ENCODE measurements at places on chromosomes 3 and 15.

DNA sequence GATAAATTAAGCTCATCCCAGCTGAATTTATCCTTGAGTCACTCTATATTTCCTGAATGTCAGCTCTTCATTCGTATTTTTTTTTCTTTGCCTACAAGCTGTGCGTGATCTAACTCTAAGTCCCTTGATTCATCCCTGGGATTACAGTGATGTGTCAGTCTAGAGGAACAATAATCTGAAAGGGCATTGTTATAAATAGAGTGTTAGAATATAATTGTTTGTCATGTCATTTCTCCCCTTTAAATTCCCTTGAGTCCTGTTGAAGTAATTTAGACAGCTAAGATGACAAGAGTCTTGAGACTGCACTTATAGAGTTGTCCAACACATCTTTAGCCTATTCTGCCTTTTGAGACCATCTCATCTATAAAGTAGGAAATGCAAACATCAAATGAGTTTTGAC lies 621.8 kb downstream of the ZIC1 start:
- no peak for DNase-seq

GRCh38 chr3:156781310-156782230 lies 44.6 kb upstream of the LEKR1 start:
- no peak for DNase-seq

GRCh38 chr3:76177610-76178009 lies 392.3 kb upstream of the ZNF717 start:
- no peak for DNase-seq

GRCh38 chr3:62503516-62503915 lies 130.2 kb upstream of the FEZF2 start:
- DNase-seq: no peak

- no peak for DNase-seq
Observed at GRCh38 chr3:88141458-88142083, 8.2 kb upstream of the C3orf38 start.

GRCh38 chr3:127615631-127616305 lies 13.2 kb upstream of the PODXL2 start:
- no peak for DNase-seq

GRCh38 chr3:149678351-149678950 lies 20.6 kb upstream of the WWTR1 start:
- DNase-seq: peak; percentile 2

DNA sequence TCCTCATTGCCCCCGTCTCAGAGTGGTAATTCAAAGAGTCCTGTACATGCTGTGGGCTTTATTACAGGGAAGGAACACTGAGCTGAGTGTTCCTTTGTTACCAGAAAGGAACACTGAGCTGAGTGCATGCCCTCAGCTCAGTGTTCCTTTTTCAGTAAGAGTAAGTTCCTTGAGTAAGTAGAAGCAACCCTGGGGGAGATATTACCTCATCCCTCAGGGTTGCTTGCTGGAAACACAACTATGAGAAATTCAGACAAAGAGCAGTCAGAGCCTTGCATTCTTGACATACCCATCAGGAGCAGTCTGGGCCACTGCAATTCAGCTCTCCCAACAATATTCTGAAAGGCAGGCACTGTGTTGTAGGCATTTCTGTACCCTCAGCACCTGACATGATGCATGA lies 17.0 kb downstream of the CHRM5 start:
- DNase-seq: no peak

DNA sequence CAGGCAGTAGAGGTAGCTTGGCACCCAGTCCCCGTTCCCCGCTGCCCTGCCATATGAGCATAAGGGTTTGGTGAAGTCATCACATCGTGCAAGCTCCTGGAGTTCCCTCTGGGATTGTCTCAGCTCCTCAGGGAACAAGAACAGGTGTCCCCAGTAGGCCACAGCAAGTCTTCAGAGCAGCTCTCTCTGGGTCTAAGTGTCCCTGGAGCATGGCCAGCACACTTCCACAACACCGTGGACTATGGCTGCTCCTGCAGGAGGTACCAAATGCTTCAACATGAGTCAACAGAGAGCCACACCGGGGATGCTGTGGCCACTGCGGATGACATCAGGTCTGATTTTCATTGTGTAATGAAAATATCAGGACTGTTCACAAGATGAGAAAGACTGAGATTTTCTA lies 23.1 kb downstream of the ABHD6 start:
- DNase-seq: no peak

- DNase-seq: no peak
Observed at GRCh38 chr15:47870300-47870955, 153.1 kb downstream of the SEMA6D start.

DNA sequence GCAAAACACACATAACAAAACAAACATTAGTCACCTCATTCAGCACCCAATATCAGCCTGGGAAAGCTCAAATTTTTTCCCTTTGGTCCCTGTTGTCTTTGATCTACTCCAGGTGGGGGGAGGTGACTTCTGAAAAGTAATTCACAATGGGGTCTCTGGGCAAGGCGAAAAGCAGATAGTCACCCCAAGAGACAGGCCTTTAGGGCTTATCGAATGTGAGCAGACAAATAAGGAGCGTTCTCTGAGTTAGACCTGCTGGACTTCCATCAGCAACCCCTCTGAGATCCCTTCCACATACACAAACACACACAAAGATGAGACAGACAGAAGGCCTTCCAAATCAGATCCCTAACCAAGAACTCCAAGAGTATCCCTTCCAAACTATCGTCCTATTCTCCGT lies 171.0 kb upstream of the SMAD3 start:
- no peak for DNase-seq

- DNase-seq: no peak
Observed at GRCh38 chr3:156516961-156517360, 38.0 kb downstream of the SSR3 start.

DNA sequence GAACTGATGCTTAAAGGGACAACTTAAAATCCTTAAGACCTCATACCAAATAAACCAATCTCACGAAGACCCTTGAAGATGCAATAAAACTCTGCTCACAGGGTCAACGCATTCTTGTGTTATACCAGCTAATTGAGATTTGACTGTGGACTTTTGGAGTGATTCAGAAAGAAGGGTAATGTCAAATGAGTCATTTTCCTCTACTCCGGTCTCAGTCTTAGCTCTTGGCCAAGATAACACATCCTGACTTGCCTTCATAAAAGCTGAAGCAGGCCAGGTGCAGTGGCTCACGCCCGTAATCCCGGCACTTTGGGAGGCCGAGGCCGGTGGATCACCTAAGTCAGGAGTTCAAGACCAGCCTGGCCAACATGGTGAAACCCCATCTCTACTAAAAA lies 3.8 kb downstream of the PKM start:
- DNase-seq: no peak

DNA sequence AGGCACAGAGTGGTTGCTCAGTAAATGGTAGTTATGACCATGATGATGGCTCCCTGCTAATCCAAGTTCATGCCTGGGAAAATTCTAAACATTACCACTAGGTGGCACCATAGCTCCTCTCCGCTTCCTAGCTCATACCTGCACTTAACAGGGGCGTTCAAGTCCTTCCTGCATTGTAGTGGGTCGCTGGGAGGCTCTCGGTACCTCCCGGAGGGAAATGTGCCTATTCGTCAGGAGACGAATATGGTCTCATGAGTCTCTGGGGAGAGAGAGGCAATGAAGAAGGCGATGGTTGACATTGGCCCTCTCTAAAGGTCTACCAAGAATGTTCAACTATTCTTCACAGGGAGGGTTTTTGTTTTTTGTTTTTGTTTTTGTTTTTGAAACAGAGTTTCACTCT lies 10.9 kb downstream of the MESP1 start:
- DNase-seq: peak; percentile 35

DNA sequence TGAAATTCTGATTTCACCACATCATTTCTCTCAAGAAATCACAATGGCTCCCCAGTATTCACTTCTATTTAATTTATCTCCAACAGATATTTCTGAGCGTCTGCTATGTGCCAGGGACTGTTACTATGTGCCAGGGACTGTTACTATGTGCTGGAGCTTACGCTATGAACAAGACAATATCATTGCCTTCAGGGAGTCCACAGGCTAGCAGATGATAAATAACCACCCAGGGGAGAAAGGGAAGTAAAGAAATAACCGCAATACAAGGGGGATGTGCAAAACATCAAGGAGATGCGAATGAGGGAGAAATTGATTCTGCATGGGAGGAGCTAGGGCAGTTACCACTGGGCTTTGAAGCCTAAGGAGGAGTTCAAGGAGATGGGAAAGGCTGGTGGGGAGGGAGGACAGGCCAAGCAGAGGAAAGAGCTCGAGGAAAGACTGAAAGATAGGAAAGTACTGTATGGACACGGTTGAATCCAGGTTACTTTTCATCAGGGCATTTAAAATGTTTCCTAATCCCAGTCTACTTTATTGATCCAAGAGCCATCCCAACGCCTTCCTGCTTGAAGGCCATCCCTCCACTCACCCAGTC lies 2.5 kb downstream of the THSD4 start:
- no peak for DNase-seq

- DNase-seq: no peak
Observed at GRCh38 chr3:53821631-53822121, 24.5 kb downstream of the CHDH start.

GRCh38 chr15:59304034-59304795 lies 68.5 kb downstream of the MYO1E start:
- no peak for DNase-seq

DNA sequence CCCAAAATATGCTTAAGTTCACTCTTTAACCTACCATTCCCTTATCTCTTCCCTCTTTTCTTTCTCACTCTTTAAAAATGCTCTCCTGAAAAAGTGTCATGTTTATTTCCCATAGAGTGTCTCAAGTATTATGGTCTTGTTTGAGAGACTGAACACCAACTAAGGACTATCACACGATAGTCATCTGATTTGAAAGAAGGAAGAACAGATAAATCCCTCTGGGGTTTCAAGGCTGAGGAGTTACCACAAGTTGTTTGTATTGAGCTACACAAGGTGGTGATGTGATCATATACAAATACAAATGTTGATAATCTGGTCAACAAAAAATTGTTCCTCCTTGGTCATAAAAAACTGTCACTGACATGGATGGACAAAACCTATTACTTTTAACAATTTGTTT lies 13.8 kb downstream of the MEIS2 start:
- no peak for DNase-seq

GRCh38 chr3:29612536-29612935 lies 331.7 kb downstream of the RBMS3 start:
- DNase-seq: no peak

- no peak for DNase-seq
Observed at GRCh38 chr3:149277331-149277813, 55.7 kb upstream of the CP start.

- DNase-seq: no peak
Observed at GRCh38 chr3:31614162-31614921, 81.6 kb downstream of the STT3B start.

GRCh38 chr3:46811615-46812236 lies 51.5 kb downstream of the MYL3 start:
- DNase-seq: no peak

- no peak for DNase-seq
Observed at GRCh38 chr3:109188741-109189140, 52.2 kb downstream of the C3orf85 start.

GRCh38 chr15:79168922-79169456 lies 78.4 kb upstream of the RASGRF1 start:
- DNase-seq: no peak

GRCh38 chr3:189172668-189173419 lies 1.1 kb downstream of the TPRG1 start:
- no peak for DNase-seq

DNA sequence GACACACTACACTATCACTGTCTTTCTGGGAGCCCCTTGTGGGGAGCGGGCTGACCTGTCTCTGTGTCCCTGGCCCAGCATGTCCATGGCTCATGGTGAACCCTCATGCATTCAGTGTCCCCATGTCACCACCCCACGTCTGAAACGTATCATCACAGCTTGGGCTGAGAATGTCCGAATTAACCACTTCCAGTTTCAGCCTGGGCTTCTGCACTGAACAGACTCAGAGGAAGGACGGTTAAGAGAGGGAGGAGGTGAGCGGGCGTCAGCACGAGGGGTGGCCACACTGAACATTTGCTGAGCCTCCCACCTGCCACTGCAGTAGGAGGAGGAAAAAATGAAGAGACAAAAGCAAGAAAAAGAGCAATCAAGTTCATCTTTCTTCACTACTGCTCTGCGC lies 30.5 kb downstream of the ATP2B2 start:
- DNase-seq: no peak

GRCh38 chr15:101052681-101053121 lies 133.5 kb downstream of the LRRK1 start:
- no peak for DNase-seq

DNA sequence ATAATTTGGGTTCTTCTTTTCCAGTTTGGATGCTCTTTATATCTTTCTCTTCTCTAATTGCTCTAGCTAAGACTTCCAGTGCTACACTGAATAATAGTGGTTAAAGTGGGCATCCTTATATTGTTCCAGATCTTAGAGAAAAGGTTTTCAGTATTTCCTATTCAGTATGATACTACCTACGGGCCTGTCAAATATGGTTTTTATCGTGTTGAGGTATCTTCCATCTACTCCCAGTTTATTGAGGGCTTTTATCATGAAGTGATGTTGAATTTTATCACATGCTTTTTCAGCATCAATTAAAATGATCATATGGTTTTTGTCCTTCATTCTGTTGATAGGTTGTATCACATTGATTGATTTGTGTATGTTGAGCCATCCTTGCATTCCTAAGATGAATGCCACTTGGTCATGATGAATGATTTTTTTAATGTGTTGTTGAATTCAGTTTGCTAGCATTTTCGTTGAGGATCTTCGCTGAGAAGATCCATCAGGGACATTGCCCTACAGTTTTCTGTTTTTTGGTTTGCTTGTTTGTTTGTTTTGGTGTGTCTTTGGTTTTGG lies 3.0 kb upstream of the LRRC34 start:
- DNase-seq: no peak

GRCh38 chr3:196688349-196688748 lies 23.7 kb downstream of the CEP19 start:
- no peak for DNase-seq

GRCh38 chr3:15647611-15648167 lies 46.1 kb downstream of the BTD start:
- DNase-seq: peak; percentile 32

GRCh38 chr15:41215708-41216107 lies 14.8 kb downstream of the EXD1 start:
- DNase-seq: no peak

- DNase-seq: no peak
Observed at GRCh38 chr3:119258915-119259314, 18.2 kb upstream of the B4GALT4 start.

GRCh38 chr3:31242026-31242960 lies 290.4 kb upstream of the STT3B start:
- no peak for DNase-seq

DNA sequence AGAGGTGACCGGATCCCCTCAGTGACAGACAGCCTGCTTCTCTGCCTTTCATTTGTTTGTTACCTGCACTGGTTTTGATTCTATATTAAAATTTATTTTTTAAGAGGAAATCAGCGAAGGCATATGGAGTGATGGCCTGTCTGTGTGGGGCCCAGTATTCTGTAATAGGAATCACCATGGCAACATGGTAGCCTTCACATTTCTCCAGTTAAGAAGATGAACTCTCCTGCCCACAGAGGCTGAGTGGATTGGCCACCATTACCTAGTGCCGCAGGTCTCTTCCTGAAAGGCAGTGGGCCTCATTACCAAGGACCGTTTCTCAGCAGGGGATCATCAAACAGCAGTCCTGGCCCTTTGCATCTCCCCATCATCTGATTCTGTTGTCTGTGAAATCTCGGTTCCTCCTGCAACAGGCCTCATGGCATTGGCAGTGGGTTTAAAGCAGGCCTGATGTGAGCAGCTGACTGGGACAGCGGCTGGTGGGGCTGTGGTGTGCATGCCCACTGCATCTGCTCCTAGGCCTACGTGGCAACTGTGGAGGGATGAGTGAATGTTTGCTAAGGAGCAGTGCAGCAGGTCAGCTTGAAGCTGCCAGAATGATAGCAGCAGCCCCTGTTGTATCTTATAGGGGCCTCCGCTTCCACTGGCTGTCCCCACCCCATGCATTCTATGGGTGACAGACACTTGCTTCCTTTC lies 114.5 kb downstream of the CHCHD6 start:
- no peak for DNase-seq

Data from activated CD4-positive, alpha-beta T cell treated with anti-CD3 and anti-CD28 coated beads, Interleukin-2, amount 50 U/mL, for 1 hour (primary cell).